ENCODE measurements at places on chromosomes 13 and 19.

GRCh38 chr19:40995355-40995754 lies 4.3 kb downstream of the CYP2B6 start:
- no peak for DNase-seq

GRCh38 chr19:38745316-38745715 lies 1.0 kb upstream of the CAPN12 start:
- DNase-seq: no peak

DNA sequence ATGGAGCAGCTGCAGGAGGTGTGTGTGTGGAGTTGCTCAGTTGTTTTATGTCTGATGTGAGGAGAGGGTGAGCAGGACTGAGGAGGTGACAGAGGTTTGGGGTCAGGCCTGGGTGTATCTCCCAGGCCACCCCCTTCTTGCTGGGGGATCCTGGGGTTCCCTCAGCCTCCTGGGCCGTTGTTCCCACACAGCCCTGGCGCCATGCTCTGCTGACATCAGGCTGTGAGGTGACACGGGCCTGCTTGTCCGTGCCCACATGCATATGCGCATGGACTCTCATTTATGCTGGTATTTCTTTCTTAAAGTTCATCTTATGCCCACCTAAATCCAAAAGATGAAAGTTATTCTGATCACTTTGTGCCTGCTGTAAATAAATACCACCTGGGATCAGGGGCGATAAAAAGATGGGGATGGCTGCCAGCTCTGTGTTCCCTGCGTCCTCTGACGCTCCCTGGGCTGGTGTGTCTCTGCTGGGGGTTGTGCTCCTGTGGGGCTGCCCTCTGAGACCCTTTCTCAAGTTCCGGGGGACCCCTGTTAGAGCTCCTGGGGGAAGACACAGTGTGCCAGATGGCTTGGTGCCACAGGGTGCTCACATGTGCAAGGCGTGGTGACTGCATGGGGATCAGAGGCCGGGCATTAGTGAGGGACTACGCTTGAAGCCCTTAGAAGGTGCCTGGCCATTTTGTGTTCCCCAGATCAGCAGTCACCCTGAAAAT lies 12.6 kb downstream of the NAXD start:
- no peak for DNase-seq

DNA sequence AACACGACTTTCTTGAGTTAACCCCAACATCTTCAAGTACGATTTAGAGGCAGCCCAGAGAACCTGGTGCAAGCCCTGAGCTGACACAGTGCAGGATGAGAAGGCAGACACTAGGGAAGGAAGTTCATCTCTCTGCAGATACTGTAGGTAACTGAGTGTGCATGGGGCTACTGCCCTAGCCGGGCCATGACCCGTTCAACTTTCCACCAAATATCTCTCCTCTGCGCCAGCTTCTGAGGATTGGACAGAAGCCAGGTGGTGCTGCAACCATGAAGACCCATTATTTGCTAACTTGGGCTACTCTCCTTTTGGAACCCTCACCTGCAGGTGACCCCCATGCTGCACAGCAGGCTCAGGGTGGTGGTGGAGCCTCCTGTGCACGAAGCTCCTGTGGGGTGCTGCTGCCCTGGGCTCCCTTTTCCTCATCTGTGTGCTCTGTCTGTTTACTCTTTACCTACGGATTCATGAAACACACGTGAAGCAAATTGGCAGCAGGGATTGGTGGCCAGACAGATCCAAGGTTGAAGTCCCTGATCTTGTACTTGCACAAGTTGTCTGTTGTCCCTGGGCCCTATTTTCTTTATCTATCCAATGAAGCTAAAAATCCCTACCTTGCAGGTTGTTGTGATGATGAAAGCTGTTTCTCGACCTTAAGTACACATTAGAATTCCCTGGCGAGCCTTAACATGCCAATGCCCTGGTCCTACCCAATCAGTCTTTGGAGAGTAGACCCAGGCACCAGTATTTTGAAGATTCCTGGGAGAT lies 227.8 kb downstream of the LACC1 start:
- no peak for DNase-seq

GRCh38 chr13:42597505-42597904 lies 23.6 kb downstream of the TNFSF11 start:
- no peak for DNase-seq

- DNase-seq: no peak
Observed at GRCh38 chr19:11063434-11063833, 25.8 kb upstream of the LDLR start.

DNA sequence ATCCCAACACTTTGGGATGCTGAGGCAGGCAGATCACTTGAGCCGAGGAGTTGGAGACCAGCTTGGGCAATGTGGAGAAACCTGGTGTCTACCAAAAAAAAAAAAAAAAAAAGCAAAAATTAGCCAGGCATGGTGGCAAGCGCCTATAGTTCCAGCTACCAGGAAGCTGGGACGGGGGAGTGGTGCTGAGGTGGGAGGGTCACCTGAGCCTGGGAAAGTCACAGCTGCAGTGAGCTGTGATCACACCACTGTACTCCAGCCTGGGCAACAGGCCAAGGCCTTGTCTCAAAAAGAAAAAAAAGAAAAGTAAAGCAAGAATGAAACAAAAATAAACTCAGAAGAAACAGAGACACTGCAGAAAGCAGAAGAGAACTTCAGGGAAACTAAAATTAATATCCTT lies 31.6 kb downstream of the MTRF1 start:
- no peak for DNase-seq
